Esophagus muscularis mucosa (tissue), 4 donors: ENCODE measurements at places on chromosomes 6 and 20.

DNA sequence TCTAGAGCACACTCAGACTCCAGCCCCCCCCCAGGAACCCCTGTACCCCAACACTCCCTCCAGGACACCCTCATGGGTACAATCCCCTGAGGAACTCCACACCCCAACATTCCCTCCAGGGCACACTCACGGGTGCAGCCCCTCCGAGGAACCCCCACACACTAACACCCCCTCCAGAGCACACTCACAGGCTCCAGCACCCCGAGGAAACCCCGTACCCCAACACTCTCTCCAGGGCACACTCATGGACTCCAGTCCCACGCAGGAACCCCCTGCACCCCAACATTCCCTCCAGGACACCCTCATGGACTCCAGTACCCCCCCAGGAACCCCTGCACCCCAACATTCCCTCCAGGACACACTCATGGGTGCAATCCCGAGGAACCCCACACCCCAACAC, 31.6 kb downstream of the LAMA5 start:
- DNase-seq: no peak

DNA sequence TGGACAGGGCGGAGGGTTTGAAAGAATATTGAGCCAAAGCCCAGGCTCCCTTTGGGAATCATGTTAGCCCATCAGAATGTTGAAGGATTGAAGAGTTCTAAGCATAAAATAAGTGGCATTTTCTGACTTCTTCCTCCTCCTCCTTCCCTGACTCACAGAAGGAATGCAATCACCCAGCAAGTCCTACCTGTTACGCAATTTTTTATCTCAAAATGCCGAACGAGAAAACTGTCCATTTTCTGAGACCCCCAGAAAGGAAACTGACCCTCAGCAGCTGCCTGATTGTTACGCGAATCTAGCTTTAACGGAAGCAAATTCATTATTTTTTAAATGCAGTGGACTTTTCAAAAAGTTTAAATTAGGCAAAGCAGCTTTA, 4.7 kb upstream of the DNAJC5 start:
- no peak for DNase-seq

DNA sequence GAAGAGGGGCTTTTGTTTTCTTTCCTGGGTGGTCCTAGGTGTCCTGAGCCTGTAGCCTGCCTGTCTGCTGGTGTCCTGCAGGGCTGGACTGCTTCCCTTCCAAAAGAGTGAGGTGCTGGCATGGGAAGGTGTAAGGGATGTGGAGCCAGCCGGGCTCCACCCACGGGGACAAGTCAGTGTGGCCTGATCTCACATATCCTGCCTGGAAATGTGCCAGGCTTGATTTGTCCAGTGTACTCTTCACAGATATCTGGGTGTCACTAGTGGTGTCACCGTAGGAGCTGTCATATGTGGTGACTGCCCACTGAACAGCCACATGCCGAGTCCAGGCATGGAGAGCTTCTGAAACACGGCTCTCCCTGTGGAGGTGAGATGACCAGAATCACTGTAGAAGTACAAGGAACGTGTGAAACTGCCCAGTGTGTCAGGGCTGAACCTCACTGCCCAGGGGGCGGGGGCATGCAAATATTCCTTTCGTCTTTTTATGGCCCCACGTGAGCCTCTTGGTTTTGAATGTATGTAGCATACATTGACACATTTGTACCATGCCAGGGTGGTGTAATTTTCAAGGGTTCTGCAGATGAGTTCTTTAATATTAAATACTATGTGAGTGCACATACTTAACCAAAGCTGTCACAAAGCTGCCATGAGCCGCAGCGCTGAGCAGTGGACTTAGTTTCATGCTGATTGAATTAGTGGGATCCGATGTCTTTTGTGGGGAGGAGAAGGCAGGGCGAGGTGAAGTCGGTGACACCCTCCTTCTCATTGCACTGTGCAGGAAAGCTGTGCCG, 55.8 kb downstream of the CDH4 start:
- DNase-seq: no peak

- no peak for DNase-seq
Observed at GRCh38 chr6:122454673-122455072, 16.9 kb downstream of the SERINC1 start.

DNA sequence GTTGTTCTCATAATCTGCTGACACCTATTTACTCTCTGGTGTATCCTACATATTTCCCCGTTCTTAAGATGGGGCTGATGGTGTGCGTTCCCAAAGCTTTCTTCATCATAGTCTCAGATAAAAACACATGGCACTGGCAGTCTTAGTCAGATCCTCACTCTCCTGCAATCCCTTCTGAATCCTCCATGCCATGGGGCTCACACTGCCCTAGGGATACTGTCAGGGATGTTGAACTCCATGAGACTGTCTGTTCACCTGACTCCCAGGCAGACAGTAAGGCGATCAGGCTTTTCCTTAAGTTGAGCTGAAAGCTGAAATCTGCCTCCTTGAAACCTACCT, 76.0 kb downstream of the SLX4IP start:
- DNase-seq: no peak

- no peak for DNase-seq
Observed at GRCh38 chr6:128515550-128516513, 4.6 kb downstream of the PTPRK start.

GRCh38 chr20:9329355-9330101, 184.9 kb upstream of the LAMP5 start:
- no peak for DNase-seq

DNA sequence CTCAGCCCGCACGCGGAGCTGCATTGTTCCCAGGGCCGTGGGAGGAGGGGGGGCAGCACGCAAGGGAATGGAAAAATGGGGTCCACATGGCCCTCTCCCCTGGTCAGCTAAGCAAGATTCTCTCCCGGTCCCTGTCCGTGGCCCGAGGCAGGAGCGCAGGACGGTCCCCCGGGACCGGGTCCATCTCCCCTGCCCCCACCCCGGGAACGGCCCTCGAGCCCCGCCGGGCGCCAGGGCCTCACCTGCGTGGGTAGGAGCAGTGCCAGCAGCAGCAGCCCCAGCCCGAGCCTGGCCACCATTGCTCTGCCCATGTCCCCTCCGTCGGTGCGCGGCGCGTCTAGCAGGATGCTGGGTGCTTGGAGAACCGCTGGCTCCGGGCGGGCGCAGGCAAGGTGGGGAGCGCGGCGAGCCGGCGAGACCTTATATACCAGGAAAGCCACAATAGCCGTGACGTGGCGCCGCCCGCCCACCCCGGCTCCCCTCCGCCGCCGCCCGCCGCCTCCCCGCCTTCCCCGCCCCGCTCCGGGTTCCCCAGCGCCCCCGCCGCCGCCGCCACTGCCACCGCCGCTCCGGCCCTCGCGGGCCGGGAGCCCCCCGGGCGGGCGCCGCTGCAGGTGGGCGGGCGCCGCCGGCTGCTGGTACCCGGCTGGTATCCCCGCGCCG, at the start of gene CD24:
CD24 (minus strand) TSS at position 394 of the 663 bp plus-strand sequence; CDS start at position 311, 83 bp downstream.
- no peak for DNase-seq

DNA sequence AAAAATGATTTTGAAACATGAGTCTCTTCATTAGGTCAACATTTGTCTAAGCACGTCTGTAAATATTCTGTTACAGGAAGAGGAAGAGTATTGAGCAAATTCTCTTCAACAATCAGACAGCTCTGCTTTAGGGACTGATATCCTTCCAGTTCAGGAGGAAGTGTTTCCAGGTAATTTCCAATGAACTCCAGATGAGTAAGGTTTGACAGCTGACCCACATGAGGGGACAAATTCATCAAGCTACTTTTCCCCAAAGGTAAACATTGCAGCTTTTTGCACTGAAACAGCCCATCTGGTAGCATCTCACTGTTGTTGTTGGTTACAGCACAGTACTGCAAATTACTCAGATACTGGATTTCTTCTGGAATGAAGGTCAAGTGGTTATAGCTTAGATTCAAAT, 18.1 kb downstream of the ENPP1 start:
- DNase-seq: no peak
